ENCODE measurements at places on chromosomes 16 and 17.

GRCh38 chr17:39231591-39232551, 6.1 kb upstream of the STAC2 start:
- peak; percentile 46 for DNase-seq

- no peak for DNase-seq
These were observed 65.5 kb upstream of the DOC2B start for GRCh38 chr17:246851-247421.

GRCh38 chr17:49439673-49440571, 25.2 kb upstream of the PHB1 start:
- no peak for DNase-seq

- DNase-seq = no peak
These were observed 31.4 kb downstream of the MYO15A start for GRCh38 chr17:18139949-18140348.

DNA sequence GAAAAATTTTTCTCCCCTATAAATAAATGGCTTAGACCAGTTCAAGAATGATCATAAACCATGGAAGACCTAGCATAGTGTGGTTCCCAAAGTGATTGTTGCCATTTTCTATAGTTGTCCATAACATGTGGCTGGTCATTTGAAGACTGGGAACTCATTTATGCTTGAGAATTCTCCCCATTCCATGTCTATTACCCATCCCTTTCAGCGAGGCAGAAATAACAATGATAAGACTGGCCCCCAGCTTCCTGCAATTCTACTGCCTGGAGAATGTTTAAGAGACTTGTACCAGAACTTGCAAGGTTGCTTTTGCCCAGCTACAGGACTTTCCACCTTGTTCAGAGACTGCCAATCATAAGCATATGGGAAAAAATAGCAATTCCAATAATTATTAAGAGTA, 146.5 kb upstream of the CDH11 start:
- DNase-seq = no peak

GRCh38 chr16:82728901-82729300, 102.1 kb downstream of the CDH13 start:
- no peak for DNase-seq

DNA sequence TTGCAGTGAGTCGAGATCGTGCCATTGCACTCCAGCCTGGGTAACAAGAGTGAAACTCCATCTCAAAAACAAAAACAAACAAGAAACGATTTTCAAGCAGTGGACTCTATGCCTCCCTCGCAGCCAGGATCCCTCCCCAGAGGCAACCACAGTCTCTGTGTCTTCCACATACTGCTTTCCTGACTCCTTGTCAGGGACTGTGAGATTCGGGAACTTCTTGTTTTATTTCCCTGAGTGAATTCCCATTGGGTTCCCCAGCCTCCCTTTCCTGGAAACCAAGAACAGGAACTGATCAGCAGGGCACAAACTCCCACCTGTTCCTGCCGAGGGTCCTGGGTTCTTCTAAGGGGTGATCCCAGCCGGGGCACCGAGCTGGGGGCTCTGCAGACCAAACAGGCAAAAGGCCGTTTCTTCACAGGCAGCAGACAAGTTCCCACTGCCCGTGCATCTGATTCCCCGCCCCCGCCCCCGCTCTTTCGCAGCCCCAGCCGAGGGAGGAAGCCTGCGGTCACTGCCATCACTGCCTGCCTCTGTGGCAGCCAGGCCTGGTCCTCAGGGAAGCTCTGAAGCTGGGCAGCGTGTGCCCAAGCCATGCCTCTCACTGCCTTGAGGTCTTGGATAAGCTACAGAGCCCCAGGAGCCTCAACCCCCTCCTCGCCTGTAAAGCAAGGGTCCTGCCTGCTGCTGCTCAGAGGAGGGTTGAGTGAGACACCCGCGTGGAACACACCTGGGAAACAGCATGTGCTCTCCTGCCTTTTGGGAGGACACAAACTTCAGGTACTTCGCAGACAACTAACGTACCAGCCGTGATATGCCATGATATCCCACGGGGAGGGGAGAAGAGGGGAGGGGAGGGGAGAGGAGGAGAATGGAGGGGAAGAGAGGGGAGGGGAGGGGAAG, 5.5 kb upstream of the PIEZO1 start:
- DNase-seq = no peak

- no peak for DNase-seq
These were observed 965.9 kb upstream of the EEF2KMT start for GRCh38 chr16:6063526-6063925.

DNA sequence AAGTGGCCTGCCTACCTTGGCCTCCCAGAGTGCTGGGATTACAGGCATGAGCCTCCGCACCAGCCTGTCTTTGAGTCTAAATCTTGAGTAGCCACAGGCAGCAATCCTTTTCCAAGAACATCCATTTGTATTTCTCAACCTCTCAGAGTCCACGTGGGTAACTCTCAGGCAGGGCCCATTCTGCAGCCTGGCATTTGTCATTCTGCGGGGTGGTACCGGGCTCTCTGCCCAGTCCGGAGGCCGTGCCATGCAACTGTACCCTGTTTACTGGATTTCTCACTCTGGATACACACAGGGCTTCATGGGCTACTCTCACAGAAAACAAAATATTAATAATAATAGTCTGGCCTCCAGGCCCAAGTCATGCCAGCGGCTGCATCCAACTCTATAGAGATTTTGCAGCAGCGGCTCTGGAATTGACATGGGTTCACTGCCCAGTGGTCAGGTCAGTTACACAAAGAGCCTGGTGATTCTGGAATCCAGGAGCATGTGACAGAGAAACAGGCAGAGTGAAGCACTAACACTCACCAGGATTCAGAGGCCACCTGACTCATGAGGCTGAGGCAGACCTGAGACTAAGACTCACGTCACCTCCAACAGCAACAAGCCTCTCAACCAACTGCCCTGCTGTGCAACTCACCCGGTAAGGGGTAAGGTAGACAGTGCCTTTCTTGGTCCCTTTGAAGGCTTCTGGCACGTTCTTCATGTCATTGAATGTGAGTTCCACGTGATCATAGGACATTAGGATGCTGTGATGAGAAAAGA, 4.0 kb downstream of the WBP2 start:
- DNase-seq = no peak

DNA sequence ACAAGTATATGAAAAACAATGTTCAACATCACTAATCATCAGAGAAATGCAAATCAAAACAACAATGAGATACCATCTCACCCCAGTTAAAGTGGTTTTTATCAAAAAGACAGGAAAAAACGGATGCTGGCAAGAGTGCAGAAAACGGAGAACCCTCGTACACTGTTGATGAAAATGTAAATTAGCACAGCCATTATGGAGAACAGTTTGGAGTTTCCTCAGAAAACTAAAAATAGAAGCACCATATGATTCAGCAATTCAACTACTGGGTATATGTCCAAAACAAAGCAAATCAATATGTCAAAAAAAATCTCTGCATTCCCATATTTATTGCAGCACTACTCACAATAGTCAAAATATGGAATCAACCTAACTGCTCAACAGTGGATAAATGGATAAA, 50.1 kb upstream of the CES5A start:
- no peak for DNase-seq

GRCh38 chr17:43680461-43680860, 18.7 kb upstream of the MEOX1 start:
- DNase-seq = no peak

DNA sequence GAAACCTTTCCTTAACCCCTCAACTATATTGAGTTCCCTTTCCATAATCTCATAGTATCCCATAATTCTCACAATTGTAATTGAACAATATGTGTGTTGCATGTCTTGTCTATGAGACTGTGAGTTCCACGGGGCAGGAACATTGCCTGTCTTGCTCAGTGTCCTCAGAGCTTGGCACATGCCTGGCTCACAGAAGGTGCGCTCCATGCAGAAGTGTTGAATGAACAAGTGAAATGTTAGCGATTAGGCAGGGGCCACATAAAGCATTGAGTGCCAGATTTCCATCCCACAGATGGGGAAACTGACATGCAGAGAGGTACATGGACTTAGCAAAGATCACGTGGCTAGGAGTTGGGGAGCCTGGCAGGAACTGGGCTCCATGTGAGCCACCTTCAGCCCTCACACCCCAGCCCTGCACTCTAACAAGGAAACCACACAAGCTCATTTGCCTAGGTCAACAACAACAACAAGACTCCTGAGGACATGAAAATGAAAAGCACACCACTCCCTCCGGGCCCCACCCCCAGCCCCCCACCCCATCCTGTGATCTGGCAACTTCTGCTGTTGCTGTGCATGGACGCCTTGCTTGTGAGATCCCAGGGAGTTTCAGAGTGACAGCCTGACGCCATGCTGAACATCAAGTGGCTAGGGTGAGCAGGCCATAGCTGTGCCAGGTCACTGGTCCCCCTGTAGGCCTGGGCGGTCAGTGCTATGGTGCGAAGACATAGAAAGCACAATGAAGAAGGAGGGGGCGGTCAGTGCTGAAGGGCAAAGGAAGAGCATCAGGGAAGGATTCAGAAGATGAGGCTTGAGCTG, 5.0 kb downstream of the PIK3R5 start:
- DNase-seq = no peak

GRCh38 chr17:43679911-43680310, 18.2 kb upstream of the MEOX1 start:
- DNase-seq = no peak

GRCh38 chr16:12317121-12317810, 340.7 kb downstream of the SNX29 start:
- no peak for DNase-seq

DNA sequence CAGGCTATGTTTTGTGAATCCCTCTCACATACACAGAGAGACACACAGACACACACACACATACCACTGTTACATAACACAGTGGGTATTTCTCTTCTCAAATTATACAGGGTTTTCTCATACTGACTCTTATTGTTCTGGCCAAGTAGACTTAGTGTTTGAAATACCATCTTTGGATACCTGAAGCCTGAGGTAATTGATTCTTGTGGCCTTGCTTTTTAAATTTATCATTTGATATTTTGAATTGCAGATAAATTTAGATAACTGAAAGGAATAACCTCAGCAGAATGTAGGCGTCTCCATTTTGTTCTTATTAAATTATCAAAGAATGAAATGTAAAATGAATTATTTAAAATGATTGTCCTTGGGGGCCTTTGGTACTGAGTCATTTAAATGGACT, 223.8 kb downstream of the LGALS9B start:
- no peak for DNase-seq

GRCh38 chr17:50653738-50654137, 19.1 kb downstream of the ABCC3 start:
- DNase-seq = no peak

- DNase-seq = no peak
These were observed 773 bp upstream of the PPM1D start for GRCh38 chr17:60599220-60599619.

DNA sequence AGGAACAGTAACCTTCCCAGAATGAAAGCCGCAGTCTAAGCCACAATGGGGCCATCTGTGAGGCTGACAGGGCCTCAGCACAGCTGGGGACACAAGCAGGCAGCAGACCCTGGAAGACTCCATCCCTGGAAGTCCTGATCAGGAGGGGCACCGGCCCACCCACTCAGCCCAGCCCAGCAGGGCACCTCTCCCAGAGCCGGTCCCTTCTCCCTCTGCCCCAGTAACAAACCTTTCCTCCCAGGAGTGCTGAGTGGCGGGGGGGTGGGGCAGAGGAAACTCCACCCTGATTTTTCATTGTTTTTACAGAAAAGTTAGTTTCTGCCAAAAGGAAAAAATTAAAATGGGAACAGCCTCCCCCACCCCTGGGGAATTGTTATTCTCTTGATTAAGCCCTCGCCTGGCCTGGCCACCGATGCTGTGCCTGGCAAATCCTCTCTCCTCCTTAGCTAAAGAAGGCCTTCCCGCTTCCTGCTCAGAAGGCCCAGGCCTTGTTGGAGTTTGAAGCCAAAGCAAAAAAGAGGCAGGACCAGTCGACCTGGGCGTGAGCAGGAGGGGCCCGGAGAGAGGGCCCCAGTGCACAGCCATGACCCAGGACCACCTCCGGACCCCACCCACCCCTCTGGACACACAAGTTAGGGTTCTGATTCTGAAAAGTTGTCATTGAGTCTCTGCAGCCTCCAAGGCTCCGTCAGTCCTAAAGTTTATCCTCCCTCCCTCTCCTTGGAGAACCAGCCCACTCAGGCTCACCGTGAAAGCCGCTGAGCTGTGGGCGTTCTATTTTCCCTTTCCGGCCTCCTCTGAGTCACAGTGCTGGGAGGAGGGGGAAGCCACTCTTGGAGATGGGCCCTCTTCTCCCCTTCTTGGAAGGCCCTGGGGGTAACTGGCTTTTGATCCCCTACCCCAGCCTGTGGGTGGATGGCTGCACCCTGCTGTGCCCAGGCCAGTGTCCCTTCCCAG, 128.4 kb upstream of the TNRC6C start:
- no peak for DNase-seq

DNA sequence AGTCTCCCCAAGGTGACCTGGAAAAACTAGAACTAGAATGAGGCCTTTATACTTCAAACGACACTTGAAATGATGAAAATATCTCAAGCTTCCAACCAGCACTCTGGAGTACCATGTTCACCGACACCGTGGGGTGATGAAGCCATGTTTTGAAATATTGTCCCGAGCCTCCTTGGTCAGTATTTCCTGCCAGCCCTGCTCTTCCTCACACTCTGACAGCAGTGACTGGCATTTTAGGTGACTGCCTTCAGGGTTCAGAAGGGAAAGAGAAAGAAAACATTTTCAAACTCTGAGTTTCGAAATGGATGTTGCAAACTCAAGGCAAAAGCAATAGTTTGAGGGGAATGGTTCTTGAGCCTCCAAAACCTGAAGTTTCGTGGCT, 39.3 kb upstream of the IRX6 start:
- DNase-seq = no peak

DNA sequence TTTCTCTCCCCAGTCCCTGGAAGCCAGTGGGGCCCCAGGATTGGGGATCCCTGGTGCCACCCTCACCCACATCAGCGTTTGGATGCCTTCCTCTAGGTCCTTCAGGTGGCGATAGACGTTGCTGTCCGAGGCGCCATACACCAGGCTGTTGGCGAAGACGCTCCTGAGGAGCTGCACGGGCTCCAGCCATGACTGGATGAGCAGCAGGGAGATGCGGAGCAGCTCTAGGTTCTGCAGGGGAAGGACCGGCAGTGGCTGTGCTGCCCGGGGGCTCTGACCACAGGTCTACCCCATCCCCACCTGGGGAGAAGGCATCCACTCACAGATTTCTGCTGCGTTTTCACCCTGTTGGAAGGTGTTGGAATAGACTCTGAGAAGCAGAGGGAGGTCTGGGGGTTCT, 1.0 kb downstream of the GH2 start:
- no peak for DNase-seq

DNA sequence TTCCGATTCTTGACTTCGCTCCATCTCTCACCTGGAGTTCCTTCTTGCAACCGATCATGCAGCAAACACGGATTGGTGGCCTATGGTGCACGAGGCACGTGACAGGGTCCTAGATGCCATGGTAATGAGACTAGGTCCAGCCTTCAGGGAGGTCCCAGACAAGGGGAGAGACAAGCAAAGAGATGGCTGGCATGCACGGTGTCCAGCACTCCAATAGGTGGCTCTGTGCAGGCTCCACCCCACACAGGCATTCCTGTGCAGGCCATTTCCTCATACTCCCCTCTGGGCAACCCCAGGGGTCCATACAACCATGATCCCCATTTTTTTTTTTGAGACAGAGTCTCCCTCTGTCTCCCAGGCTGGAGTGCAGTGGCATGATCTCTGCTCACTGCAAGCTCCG, 31.3 kb downstream of the WNT9B start:
- no peak for DNase-seq

- no peak for DNase-seq
These were observed 526 bp downstream of the KIAA0513 start for GRCh38 chr16:85027958-85028684.

GRCh38 chr17:76983075-76983775, 115.0 kb downstream of the MGAT5B start:
- DNase-seq = no peak

All from substantia nigra (tissue), 51 donors.